Stimulated activated memory B cell treated with anti-CD40 and anti-IgM and Interleukin-4, amounts not matched to agents 10 μg/mL and 1 μg/mL and 100 μg/mL, for 72 hours (primary cell): ENCODE measurements at places on chromosomes 1 and 21.
A peak's percentile ranks its signal among the peaks of the same experiment; 100 is the strongest.

DNA sequence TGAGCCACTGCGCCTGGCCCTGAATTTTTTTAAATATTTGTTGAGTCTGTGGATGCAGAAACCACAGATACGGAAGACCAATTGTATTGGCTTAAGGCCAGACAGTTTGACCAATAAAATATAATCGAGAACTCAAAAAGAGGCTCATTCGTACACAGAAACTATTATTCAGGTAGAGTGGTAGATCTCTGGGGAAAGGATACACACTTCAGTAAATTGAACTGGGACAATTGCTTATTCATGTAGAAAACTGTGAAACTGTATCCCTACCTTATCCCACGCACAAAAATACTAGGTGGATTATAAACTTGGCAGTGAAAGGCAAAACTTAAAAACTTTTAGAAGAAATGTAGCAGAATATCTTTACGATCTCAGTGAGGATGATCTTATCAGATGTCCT, 25.0 kb upstream of the SHE start:
- H3K4me1 ChIP-seq: no peaks in the 10 kb centered on the region
- no peaks in the 10 kb centered on the region for H3K36me3 ChIP-seq
- H3K27ac ChIP-seq: no peak overlapping the region

DNA sequence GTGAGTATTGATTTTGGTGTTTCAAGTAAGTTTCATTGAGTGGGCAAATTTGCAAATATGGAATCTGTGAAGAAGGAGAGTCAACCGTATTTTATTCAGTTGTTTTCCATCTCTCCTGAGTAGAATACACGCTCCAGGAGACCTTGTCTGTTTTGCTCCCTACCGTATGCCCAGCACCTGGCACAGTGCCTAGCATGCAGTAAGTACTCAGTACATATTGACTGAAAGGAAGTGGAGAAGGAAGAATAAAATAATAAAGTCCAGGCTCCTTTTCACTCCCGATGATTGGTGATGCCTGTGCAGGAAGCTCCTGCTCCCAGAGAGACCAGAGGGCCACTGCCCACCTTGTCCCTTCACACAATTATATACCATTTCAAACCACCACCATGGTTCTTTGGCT, 59.4 kb upstream of the NEK2 start:
- no peak for ATAC-seq
- H3K27ac ChIP-seq: no peak overlapping the region
- H3K4me1 ChIP-seq: peaks cover 29% of the 10 kb centered on the region

DNA sequence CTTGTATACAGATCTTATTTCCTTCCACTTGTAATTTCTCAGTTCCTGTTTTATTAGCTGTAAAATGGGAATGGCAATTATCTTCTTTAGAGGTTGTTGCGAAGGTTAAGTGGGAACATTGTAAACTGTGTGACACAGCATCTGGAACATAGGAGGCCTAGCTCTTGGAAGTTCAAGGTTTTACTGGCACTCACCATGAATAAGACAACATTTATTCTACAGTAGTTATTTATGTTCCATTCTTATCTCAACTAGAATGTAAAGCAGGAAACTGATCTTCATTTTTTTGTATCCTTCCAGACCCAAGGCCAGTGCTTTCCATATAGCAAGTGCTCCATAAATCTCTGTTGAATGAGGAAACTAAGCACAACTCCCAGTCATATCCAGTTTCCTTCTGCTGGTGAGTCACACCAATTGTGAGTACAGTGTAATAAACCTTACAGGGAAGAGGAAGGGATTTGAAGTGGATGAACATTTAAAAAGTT, 1.4 kb downstream of the BCL10 start:
- peaks cover 66% of the 10 kb centered on the region for H3K4me1 ChIP-seq
- peak overlapping the region; percentile 84 for H3K4me3 ChIP-seq
- H3K27ac ChIP-seq: peak overlapping the region; percentile 91
- peaks cover 31% of the 10 kb centered on the region for H3K36me3 ChIP-seq

- no peaks in the 10 kb centered on the region for H3K36me3 ChIP-seq
- ATAC-seq: no peak
- peaks cover 41% of the 10 kb centered on the region for H3K27me3 ChIP-seq
- H3K4me1 ChIP-seq: peaks cover 10% of the 10 kb centered on the region
- no peak overlapping the region for H3K4me3 ChIP-seq
Measured at GRCh38 chr1:194225821-194226220, 1039.4 kb upstream of the B3GALT2 start.

DNA sequence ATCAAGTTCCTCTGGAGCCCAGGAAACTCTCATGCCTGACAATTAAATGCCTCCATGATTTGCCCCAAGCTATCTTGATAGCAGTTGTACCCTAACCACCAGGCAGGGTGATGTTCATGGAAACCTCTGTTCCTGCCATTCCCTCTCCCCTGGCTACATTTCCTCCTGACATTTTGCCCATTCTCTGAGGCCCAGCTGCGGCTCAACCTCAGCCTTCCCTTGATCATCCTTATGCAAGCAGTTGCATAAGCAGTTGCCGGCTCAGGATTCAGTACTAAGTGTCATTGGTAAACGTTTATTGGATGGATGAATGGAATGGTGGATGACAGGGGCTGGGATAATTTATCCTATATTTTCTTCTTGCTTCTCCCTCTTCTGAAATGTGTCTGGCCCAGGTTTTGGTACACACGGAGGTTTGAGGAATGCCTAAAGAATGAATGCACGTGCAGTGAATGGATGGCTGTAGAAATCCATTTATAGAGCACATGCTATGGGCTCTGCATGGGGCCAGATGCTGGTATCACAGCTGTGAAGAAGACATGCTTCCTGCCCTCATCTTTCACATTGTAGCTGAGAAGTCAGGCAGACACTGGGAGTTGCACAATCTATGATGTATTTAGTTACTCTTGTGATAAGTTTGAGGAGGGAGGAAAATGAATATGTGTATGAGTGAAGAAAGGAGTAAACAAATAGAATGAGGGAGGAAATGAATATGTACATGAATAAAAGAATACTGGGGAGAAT, 261.8 kb downstream of the FOXD2 start:
- H3K36me3 ChIP-seq: no peaks in the 10 kb centered on the region
- ATAC-seq: no peak
- H3K4me3 ChIP-seq: no peak overlapping the region
- no peaks in the 10 kb centered on the region for H3K4me1 ChIP-seq
- H3K27ac ChIP-seq: no peak overlapping the region

DNA sequence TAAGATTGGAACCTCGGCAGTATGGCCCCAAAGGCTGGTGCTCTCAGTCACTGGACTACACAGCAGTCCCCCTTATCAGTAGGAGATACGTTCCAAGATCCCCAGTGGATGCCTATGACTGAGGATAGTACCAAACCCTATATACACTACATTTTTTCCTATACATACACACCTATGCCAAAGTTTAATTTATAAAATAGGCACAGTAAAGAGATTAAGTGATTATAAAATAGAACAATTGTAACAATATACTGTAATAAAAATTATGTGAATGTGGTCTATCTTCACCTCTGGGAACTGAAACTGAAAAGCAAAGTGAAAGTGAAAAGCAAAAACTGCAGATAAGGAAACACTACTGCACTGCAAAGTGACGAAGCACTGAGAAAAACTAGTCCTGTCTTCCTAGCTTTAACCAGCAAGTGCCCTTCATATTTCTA, 96.8 kb downstream of the INTS7 start:
- peaks cover 39% of the 10 kb centered on the region for H3K4me1 ChIP-seq
- no peaks in the 10 kb centered on the region for H3K27me3 ChIP-seq
- no peak for ATAC-seq
- H3K36me3 ChIP-seq: peaks cover 13% of the 10 kb centered on the region
- H3K27ac ChIP-seq: no peak overlapping the region

DNA sequence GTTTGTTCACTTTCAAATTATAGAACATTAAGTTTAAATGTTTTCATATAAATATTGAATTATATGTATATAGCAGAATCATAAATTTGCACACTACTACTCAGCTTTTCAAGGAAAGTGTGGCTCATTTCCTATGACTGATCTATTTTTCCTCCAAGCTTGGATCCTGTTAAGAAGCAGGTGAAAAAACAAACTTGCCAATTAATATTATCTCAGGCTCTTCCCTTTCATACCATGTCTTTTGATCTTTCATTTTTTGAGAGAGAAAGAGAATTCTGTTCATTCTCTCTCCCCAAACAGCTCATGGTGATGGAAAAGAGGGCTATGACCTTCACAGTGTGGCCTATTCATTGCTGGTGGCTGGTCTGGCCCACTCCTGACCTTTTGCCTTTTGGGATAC, 43.7 kb downstream of the SEC16B start:
- no peak overlapping the region for H3K27ac ChIP-seq
- ATAC-seq: no peak
- no peaks in the 10 kb centered on the region for H3K27me3 ChIP-seq
- H3K4me1 ChIP-seq: no peaks in the 10 kb centered on the region

DNA sequence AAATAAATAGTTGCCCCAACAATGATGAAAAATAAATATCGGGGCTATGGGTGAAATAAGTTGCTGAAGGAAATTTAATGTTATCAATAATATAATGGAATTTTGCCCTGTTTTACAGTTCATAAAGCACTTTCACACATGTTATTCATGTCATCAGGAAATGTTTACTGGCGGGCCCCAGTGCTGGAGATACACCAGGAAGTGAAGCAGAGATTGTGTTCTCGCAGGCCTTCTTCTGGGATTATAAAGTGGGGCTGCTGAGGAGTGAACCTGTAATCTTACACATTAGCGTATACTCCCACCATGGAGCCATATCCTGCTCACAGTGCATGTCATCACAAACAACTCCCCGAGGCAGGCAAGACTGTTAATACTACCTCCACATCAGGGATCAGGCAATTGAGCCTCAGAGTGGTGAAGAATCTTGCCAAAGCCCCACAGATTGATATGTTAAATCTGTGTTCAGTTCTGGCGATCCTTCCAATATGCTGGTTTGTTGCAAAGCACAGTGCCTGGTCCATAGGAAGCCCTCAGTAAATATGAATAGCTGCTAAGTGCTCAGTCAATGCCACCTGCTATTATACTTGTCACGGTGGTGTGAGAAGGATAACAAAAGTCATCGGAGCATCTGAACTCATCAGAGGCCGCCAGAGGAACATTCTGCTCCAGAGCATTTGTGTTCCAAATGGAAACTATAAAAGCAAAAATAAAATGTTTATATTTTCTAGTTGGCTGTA, 104.4 kb upstream of the UBE2U start:
- no peak overlapping the region for H3K27ac ChIP-seq
- no peak for ATAC-seq
- no peaks in the 10 kb centered on the region for H3K4me1 ChIP-seq
- no peak overlapping the region for H3K4me3 ChIP-seq
- H3K27me3 ChIP-seq: peaks cover 6% of the 10 kb centered on the region
- H3K36me3 ChIP-seq: no peaks in the 10 kb centered on the region

GRCh38 chr1:196977278-196977677, at the start of gene CFHR5:
CFHR5 (plus strand) TSS chr1:196977556; CDS start chr1:196977665, 109 bp downstream.
- H3K36me3 ChIP-seq: no peaks in the 10 kb centered on the region
- no peaks in the 10 kb centered on the region for H3K4me1 ChIP-seq
- no peak for ATAC-seq
- H3K27ac ChIP-seq: no peak within 1 kb of the TSS
- H3K4me3 ChIP-seq: no peak within 1 kb of the TSS
- no peaks in the 10 kb centered on the region for H3K27me3 ChIP-seq

GRCh38 chr1:201420608-201421002, 925 bp downstream of the TNNI1 start:
- no peak for ATAC-seq
- no peak overlapping the region for H3K4me3 ChIP-seq

- H3K4me1 ChIP-seq: peaks cover 31% of the 10 kb centered on the region
- peak overlapping the region; percentile 56 for H3K27ac ChIP-seq
- H3K27me3 ChIP-seq: no peaks in the 10 kb centered on the region
- peak; percentile 50 for ATAC-seq
- peaks cover 42% of the 10 kb centered on the region for H3K36me3 ChIP-seq
Measured at GRCh38 chr1:200971428-200971903, 52.0 kb downstream of the KIF21B start.

GRCh38 chr21:36608897-36609225, 90.1 kb upstream of the SIM2 start:
- no peak for ATAC-seq
- no peaks in the 10 kb centered on the region for H3K36me3 ChIP-seq
- H3K27me3 ChIP-seq: peaks cover 43% of the 10 kb centered on the region
- H3K27ac ChIP-seq: no peak overlapping the region
- H3K4me1 ChIP-seq: no peaks in the 10 kb centered on the region
- no peak overlapping the region for H3K4me3 ChIP-seq

DNA sequence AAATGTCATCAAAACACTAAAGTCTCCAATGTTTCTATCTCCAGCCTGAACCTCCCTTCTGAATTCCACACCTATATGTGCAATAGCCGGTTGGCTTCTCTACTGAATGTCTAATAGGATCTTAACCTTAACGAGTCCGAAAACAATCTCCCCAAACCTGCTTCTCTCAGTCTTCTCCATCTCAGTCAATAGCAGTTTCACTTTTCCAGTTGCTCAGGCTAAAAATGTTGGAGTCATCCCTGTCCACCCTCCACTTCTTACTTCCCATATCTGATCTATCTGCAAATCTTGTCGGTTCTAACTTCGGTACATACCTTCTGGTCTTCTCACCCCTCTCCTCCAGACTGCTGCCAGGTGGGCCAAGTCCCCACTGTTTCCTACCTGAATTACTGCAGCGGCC, 25.5 kb upstream of the CITED4 start:
- no peak overlapping the region for H3K4me3 ChIP-seq
- no peaks in the 10 kb centered on the region for H3K36me3 ChIP-seq
- no peak overlapping the region for H3K27ac ChIP-seq
- ATAC-seq: no peak

- no peaks in the 10 kb centered on the region for H3K4me1 ChIP-seq
- no peak overlapping the region for H3K27ac ChIP-seq
- H3K36me3 ChIP-seq: no peaks in the 10 kb centered on the region
- ATAC-seq: no peak
Measured at GRCh38 chr21:16624479-16625118, 888.2 kb upstream of the CXADR start.

DNA sequence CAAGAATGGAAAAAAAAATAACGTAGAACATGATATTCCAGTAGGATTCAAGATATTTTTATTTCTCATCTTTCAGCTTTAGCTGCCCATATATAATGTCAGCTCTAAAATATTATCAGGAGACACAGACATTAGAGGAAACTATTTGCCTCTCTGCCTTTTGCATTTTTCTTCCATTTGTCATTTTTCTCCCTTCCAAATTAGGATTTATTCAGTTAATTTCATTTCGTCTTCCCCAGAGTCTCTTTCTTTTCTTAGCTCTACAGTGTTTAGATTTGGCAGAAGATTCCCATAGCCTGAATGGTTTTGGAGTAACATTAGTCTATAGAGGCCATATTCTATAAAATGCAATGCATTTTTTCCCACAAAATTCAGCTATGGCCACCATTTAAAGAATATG, 5.1 kb upstream of the ENAH start:
- peaks cover 42% of the 10 kb centered on the region for H3K4me1 ChIP-seq
- no peak overlapping the region for H3K27ac ChIP-seq
- no peaks in the 10 kb centered on the region for H3K36me3 ChIP-seq
- H3K4me3 ChIP-seq: no peak overlapping the region
